Mesothelial cell of epicardium (in vitro differentiated cells): ENCODE measurements at places on chromosomes 11 and 22.

DNA sequence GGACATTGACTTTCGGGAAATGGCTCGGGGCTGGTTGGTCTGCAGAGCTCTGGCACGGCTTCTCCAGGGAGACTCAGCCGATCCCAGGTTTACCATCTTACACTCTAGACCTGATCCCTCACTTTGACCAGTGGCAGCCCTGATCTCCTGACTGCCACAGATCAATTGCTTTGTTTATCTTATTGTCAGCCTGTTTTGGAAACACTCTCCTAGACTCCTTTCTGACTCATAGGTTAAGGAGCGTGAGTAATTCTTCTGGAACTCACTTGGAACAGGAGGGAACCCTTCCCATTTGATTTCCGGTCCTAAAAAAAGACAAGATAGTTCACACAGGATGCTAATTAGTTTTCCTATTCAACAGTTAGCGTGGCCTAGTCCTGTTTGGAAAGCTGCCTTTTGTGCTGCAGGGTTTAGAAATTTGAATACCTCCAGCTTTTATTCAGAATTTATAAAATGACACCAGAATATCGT, 16.0 kb upstream of the BMAL1 start:
- DNase-seq, result no peak

DNA sequence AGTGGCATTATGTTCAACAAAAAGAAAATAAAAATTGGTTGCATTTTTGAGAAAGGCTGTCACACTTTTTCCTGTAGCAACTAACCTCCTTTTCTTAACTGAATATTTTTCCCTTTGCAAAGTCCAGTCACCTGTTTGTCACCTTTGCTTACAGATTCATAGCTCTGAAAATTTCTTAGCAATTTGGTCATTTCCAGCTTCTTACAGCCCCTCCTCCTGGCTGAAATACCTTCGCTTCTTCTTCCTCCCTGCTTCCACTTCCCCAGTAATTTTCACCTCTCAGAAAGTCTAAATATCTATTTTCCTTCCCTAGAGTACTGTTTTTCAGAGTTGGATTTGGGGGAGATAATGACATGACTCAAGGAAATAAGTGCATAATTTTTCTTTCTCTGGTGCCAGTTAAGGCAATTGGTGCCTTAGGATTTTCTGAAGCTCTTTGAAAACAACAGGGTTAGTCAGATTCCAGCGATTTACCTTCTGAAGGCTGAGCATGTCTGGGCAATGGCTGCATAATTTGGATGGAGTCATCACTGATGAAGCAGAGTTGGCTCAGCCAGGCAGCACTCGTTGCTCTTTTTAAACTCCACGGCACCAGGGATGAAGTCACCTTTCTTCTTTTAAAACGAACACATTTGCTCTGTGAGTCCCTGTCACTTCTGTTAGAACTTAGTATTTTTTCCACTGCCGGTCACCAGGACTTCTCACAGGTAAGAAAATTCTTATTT, 62.1 kb upstream of the AMOTL1 start:
- DNase-seq, result no peak

- no peak for DNase-seq
Measured at GRCh38 chr22:46913351-46913750, 150.9 kb downstream of the TBC1D22A start.

DNA sequence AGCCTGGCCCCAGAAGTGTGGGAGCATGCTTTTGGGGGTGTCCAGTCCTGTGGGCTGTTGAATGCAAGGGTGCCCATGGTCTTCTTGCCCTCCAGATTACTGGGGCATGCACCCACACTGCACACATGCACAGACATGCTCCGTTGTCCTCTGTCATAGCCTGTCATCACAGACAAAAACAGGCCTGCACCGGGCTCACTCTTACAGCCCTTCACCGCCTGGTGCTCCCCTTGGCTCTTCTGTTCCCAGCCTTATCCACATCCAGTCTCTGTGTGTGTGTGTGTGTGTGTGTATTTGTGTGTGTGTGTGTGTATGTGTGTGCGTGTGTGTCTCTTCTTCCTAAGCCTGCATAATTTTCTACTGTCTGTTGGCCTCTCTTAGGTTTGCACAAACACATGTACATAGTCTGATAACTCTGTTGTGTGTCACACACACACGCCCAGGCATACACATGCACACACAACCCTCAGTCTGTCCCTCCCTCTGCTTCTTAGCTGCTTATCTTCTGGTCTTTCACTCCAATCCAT, 23.4 kb upstream of the NECTIN1 start:
- DNase-seq, result no peak

GRCh38 chr11:44625759-44626523, 60.5 kb downstream of the CD82 start:
- no peak for DNase-seq

GRCh38 chr22:19291218-19291579, 320 bp downstream of the CLTCL1 start:
- DNase-seq, result peak; percentile 28

DNA sequence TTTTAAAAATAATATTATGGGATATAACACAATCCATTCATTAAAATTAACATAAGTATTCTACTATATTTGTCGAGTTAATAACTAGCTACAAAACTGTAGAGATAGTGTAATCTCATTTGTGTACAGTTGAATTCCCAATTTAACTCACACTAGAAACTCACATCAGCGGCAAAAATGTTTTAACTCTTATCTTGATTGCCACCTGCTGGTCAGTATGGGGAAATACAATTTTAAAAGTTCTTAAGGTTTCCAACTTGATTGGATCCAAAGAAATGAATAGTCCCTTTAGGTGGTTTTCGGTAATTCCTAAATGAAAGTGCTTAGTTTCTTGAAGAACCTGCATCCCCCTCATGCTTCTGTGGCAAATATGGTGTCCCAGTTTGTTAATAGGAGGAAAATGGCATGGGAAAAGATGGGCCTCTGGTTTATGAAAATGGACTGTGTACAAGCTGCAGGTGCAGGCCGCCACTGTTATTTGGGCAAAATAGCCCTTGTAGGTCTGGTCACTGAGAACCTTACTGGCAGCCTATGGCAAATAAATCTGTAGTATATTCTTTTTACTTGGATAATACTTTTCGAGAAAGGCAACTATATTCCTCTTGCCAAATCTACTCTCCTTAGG, 33.7 kb upstream of the SLC17A6 start:
- DNase-seq, result no peak

- DNase-seq, result no peak
Measured at GRCh38 chr11:64969209-64969608, 2.7 kb downstream of the MAJIN start.

DNA sequence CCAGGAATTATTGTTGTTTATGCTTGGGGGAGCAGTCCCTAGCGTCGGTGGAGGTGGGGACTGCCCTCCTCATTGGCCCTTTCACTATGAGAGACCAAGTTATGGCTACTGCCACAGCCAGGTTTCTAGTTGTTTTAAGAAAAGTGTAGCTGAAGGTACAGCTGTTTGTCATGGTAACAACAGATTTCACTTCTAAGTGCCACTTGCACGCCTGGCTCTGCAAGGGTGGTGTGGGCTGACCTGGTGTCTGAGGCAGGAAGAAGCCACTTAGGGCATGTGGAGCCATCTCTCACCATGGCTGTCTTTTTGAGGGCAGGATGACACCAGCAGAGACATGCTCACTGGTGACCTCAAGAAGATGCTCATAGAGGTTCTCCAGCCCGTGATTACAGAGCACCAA, 46.3 kb upstream of the MPEG1 start:
- DNase-seq, result no peak

DNA sequence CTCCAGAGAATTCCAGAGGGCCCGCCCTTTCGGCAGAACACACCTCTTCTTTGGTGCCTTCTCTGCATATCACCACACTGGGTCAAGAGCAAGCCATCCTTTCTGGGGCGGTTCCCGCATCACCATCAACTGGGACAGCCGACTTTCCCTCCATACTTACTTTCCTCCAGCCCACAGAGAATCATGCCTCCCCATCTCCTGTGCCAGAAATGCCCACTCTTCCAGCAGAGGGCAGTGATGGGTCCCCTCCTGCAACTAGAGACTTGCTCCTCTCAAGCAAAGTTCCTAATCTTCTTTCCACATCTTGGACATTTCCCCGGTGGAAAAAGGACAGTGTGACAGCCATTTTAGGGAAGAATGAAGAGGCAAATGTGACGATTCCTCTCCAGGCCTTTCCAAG, 157.7 kb downstream of the C11orf91 start:
- peak; percentile 61 for DNase-seq

- DNase-seq, result no peak
Measured at GRCh38 chr11:111514216-111515031, at the start of gene HOATZ. Gene HOATZ, plus strand, starts transcription at chr11:111514778. Its CDS starts 7 bp downstream, at chr11:111514785.

- DNase-seq, result no peak
Measured at GRCh38 chr11:120235024-120235628, 4.8 kb upstream of the POU2F3 start.

DNA sequence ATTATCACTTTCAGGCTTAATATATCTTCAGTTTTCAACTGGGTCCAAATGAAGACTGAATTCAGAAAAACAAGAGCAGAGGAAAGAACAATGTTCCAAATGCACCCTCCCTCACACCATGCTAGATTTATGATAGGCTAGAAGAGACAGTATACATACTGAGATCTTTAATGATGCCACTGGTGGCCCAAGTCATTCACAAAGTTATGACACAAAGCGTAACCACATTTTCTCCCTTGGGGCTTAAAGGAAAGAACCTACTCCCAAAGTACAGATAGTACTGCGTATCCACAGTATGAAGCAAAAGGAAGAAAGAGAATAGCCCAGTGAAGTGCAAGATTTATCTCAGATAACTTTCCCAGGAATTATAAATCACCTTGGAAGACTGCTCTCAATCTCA, 10.9 kb upstream of the SOX6 start:
- DNase-seq, result no peak

DNA sequence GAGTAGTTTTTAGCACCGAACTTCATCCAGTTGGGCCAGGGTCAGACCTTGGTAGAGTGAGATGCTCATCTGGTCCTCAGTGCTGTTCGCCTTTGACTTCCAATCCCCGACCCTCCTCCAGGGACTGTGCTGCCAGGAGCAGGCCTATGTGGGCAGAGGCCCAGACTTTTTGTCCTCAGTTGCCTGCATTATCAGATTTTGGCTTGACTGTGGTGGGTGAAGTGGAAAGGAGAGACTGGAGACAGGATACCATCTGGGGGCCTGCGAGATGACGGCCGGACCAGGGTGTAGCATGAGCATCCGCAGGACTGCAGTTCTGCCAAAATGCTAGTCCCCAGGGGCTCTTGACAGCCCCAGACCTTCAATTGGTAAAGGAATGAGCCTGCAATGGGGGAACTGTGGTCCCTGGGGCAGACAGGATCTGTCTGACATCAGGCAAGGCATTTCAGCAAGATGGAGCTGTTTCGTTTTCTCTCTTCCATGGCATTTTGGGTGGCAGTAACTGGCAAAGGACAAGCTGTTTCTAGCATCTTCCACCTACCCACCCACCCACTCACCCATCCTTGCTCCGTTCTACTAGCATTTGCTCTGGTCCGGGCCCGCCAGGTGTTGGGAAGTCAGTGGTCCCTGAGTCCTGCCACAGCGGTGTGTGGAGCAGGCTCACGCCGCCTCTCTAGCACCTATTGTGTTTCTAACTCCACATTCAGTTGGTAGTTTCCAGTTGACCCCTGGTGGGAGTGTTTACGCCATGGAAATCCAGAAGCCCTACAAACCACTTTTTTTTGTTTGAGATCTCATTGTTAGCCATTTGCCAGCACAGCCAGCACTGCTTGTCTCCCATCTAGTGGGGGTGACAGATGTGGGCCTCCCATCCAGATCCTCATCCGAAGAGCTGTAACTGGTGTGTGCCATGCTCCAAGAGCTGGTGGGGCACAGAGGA, 53.5 kb downstream of the OTOG start:
- DNase-seq, result no peak

DNA sequence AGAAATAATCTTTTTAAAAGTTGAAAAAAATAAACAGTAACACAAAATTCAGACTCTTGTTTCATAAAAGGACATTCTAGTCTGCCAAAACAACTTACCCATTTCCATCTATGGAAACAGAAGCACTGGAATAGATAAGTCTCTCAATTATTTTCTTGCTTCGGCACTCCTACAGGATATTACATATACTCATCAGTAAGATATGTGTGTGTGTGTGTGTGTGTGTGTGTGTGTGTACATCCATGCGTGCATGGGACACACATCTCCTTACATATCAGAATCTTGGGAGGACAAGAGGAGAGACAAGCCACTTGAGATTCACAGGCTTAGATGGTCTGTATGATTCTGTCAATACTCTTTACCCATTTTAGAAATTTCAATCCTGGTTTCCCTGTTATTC, 144.6 kb downstream of the ATG16L2 start:
- no peak for DNase-seq

DNA sequence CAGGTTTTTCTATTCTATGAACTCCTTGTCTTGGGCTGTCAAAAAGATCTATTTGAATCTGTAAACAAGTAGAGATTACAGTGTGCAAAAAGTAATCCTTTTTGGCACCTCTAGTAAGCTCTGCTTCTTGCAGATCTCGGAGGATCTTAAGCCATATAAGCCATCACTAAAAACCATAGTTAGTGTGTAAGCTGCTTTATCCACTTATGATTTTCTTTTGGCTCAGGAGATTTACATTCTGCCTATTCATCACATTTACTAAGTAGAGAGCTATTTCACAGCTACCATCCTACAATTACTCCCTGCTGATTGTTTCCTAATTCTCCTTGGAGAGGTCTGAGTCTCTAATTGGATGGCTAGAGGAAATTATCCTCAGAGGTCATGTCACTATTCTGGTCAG, 385.7 kb downstream of the AASDHPPT start:
- DNase-seq, result no peak

- no peak for DNase-seq
Measured at GRCh38 chr11:20342347-20343141, 21.0 kb upstream of the HTATIP2 start.

DNA sequence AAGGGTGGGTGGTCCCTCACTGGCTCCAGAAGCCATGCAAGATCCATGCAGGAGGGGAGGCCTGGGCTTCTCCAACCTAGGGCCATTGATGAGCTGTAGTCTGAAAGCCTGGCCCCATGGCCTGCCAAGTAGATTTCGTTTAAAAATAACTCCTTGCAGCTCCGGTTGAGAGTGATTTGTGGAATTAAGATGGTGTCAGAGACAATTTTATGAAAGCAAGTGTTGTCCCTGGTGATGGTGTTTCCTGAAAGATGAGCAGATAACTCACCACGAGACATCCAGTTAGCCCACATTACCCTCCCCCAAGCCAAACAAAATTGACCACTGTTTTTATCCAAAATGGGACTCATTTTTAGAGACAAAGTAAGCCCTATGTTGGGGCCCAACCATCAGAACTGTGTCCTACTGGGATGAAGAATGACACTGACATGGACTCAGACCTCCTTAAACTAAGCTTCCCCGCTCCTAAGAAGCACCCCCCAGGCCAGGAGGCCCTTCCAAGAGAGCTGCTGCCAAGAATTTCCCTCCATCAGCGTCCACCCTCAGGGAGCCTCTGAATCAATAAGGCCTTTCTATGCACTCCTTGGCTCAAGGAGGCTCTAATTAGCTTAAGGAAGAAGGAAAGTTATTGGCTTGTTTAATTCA, 174.2 kb upstream of the NCAM1 start:
- no peak for DNase-seq

GRCh38 chr11:105734426-105734825, 124.6 kb downstream of the GRIA4 start:
- DNase-seq, result no peak
